Immature natural killer cell (primary cell): ENCODE measurements at places on chromosomes 4 and X.

- DNase-seq = no peak
Observed at GRCh38 chr4:1640190-1640589, 43.9 kb downstream of the FAM53A start.

GRCh38 chr4:104966349-104967033 is 180.2 kb upstream of the TET2 start:
- DNase-seq = peak; percentile 46

DNA sequence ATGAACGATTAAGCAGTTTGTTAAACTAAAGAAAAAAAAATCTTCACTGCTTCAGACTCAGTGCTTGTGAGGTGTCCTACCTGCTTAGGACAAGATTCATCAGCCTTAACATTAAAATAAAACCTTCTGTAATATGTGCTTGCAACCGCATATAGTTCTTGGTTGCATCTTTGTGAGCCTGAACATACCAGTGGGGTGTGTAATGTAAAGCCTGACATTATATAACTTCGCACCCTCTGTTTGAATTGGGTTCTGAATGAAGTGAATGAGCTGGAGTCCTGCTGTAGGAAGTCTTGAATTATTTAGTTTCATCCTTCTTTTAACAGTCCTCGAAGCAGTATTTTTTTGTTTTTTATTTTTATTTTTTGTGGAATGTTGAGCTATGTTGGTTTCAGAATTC is 3.1 kb downstream of the KDM6A start:
- DNase-seq = no peak

- no peak for DNase-seq
Observed at GRCh38 chr4:77631276-77631675, 25.7 kb downstream of the CXCL13 start.

DNA sequence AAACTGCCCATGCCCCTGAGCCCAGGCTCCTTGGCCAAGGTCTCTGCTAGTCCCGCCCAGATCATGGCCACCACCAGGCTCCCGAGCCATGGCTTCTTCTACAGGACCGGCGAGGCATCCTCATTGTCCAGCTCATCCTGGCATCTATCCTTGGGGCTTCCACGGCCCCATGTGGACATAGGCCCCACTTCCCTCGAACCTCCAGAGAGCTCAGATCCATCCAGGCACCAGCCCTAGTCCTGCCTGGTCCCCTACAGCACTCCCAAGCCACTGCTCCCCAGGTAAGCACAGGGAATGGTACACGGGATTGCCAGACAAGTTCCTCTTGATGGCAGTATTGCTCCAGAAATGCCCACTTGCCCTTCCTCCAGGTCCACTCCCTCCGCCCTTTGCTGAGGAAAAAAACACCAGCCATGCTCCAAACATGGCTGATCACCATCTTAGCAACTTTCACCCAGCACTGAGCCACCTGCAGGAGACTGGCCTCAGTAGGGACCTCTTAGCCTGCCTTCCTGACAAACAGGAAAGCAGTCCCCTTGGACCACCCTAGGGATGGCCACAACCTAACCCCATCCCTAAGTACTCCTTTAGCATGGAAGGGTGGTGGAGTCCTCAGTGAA is 272.1 kb upstream of the AGTR2 start:
- peak; percentile 69 for DNase-seq

GRCh38 chr4:35933901-35934300 is 310.4 kb downstream of the ARAP2 start:
- no peak for DNase-seq

DNA sequence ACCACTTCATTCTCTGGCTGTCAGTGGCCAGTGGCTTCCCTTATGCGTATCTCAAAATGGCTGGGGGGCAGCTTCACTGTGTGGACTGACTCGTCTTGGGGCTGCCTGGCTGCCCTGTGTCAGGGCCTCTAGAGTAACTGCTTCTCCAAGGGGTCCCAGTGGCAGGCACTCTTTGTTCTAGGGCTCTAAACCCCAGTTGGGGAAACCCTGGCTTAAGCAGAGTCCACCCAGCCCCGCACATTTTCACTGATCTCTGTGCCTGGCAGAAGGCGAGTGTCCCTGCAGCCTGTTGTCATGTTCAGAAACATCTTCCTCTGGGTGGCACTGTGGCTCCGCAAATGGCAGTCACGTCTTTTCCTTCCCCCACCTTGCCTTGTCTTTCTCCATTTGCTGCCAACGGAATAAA is 59.7 kb downstream of the NBDY start:
- no peak for DNase-seq

DNA sequence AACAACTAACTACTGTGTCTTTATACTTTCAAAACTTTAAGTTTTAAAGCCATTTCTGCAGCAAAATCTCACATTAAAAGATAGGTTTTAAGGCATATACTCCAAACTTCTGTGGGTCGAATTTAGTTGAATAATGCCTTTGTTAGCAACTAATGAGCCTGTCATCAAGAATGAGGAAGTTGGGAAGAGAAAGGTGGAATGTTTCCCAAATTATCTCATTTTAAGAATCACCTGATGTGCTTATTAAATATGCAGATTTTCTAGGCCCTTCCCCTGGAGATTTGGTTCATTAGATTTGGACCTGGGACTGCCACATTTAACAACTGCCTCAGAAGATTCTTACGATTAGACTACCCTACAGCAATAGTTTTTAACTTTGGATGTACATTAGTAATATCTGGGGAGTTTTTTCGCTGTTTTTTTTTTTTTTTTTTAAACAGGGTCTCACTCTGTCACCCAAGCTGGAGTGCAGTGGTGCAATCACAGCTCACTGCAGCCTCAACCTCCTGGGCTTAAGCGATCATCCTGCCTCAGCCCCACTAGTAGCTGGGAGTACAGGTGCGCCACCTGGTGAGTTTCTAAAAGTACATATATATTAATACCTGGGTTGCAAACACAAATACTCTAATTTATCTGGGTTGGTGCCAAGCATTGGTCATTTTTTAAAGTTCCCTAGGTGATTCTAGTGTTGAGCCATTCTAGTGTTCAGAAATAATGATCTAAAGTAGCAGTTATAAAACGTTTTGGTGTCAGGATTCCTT is 16.1 kb upstream of the TASL start:
- no peak for DNase-seq

DNA sequence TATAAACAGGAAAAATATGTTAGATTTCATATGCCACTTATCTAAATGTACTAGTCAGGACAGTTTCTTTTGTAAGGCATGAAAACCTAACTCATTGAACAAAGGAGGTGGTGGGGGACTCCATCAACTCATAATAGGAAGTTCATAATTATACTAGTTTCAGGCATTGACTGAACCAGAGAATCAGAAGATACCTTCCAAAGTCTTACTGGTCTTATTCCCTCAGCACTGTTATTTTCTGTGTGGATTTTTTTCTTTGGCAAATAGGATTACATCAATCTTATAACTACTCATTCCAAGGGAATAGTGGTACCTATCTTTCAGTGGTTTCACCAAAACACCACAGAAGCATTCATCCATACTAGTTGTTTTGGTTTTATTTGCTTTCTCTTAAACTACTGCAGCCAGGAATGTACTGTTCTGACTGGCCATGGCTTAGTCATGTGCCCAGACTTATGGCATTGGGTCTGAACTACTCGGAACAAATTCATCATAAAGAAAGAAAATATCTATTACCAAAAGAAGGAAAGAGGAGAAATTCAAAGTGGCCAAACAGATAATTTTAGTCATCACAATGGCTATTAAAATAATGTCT is 273.9 kb downstream of the ARAP2 start:
- DNase-seq = no peak

GRCh38 chrX:68731254-68731653 is 83.8 kb downstream of the STARD8 start:
- DNase-seq = no peak

GRCh38 chr4:48778431-48779094 is 1.5 kb downstream of the FRYL start:
- DNase-seq = no peak

DNA sequence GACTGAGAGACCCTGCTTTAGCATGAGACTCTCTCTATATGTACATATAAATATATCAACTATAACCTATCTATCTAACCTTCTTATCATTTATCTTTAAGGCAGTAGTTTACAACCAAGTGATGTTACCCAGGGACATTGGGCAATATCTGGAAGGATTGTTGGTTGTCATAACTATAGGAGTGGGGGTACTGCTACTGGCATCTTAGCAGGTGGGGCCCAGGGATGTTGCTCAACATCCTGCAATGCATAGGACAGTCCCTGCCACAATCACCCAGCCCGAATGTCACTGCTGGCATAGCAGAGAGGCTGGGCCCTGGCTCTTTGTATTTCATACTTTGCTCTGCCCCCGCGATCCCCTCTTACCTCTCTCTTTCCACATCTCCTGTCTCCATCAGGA is 397.7 kb downstream of the IL15 start:
- no peak for DNase-seq

DNA sequence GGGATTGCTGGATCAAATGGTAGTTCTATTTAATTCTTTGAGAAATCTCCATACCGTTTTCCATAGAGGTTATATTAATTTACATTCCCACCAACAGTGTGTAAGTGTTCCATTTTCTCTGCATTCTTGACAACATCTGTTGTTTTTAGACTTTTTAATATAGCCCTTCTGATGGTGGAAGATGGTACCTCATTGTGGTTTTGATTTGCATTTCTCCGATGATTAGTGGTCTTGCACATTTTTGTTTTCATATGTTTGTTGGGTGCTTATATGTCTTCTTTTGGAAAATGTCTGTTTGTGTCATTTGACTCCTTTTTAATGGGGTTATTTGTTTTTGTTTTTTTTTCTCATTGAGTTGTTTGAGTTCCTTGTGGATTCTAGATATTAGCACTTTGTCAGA is 75.3 kb upstream of the PUDP start:
- no peak for DNase-seq

DNA sequence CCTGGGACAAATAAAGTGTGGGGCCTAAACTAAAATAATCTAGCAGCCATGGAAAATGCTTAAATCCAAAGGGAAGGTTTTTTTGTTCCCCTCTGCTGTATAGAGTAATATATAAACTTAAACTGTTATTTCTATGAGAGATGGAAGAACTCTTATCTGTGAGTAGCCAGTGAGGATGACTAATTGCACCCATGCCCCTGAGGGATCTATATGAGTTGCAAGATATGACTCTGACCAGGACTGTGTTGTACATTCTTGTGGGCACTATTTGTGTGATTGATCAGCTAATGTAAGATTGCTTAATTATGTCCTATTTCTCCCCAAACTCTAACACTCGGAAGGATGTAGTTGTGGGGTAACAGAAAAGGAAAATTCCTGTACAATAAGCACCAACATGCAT is 35.2 kb upstream of the AMBN start:
- DNase-seq = no peak

DNA sequence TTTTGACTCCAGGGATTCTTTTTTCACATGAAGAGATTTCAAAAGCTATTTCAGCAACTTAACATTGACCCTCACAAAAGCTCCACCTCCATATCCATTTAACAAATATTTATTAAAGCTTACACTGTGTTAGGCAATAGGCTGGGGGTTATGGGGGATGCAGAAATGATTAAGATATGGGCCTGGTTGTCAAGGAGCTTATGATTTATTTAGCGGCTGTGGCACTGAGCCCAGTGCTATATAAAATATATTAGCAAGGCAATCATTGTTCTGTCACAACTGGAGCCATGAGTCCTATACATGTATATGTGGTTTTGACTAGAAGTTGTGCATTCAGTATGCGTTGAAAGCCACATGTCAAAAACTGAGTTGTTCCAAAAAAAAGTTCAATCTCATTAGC is 131.1 kb downstream of the GPC3 start:
- no peak for DNase-seq

GRCh38 chrX:41009850-41010846 is 75.1 kb upstream of the USP9X start:
- peak; percentile 56 for DNase-seq

GRCh38 chr4:149277705-149278104 is 537.9 kb downstream of the IQCM start:
- no peak for DNase-seq

DNA sequence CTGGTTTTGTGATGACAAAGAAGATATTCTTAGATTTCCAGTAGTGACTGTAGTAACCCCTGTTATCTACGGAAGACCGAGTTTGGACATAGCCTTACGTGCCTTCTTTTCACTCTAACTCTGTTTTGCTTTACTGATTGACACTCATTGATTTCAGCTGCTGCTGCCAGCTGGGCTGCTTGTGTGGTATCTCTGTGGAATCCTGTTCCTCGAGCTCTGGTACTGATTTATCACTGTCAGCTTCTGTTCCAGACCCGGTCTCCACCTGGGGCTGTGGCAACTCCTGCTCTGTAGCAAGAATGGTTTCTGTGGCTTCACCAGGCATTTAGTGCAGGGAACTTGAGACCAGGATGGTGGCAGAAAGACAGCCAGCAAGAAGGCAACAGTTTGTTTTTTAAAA is 24.6 kb upstream of the LAP3 start:
- DNase-seq = no peak

GRCh38 chr4:82422616-82423015 is 7.6 kb downstream of the HNRNPDL start:
- no peak for DNase-seq

GRCh38 chr4:109959195-109959594 is 46.5 kb downstream of the EGF start:
- DNase-seq = no peak

GRCh38 chr4:36209941-36210649 is 34.2 kb downstream of the ARAP2 start:
- DNase-seq = no peak

- DNase-seq = no peak
Observed at GRCh38 chr4:133402616-133403015, 253.5 kb downstream of the PCDH10 start.

DNA sequence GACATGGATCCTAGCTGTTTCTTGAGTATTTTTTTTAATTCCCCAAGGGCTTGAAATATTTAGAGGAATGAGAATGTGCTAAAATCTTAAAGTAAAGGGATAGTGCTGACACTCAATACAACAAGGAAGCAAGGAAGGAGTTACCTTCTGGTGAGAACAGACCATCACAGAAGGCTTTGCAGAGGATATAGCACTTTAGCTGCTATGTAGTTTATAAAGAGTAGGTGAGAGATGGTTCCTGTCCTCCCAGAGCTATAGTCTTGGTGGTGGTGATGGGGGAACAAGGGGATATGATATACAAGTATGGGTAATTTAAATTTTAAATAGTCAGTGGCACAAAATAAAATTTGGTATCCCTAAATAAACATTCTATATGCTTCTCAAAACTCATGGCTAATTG is 47.6 kb downstream of the MTHFD2L start:
- no peak for DNase-seq

- DNase-seq = no peak
Observed at GRCh38 chr4:181478656-181479055, 764.5 kb upstream of the TENM3 start.

- DNase-seq = no peak
Observed at GRCh38 chr4:151581570-151581969, 172.6 kb downstream of the FHIP1A start.

- no peak for DNase-seq
Observed at GRCh38 chr4:108947526-108947925, 184.7 kb upstream of the ETNPPL start.

GRCh38 chrX:147174591-147174990 is 360.0 kb upstream of the CXorf51A start:
- no peak for DNase-seq

DNA sequence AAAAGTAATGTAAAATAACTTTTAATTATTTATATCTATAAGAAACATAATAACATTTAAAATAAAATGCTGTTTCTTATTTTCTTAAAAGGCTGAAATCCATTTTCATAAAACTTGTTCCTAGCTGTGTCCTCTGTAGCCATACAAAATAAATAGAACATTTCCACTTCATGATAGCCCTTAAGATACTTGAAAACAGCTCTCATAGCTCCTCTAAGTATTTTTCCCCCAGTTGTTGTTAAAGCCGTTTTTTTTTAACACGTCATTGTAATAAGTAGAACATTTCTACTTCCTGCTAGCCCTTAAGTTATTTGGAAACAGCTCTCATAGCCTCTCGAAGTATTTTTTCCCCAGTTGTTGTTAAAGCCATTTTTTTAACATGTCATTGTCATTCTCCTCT is 97.3 kb upstream of the SOX3 start:
- DNase-seq = no peak
